ENCODE measurements at places on chromosomes 2 and 18.

DNA sequence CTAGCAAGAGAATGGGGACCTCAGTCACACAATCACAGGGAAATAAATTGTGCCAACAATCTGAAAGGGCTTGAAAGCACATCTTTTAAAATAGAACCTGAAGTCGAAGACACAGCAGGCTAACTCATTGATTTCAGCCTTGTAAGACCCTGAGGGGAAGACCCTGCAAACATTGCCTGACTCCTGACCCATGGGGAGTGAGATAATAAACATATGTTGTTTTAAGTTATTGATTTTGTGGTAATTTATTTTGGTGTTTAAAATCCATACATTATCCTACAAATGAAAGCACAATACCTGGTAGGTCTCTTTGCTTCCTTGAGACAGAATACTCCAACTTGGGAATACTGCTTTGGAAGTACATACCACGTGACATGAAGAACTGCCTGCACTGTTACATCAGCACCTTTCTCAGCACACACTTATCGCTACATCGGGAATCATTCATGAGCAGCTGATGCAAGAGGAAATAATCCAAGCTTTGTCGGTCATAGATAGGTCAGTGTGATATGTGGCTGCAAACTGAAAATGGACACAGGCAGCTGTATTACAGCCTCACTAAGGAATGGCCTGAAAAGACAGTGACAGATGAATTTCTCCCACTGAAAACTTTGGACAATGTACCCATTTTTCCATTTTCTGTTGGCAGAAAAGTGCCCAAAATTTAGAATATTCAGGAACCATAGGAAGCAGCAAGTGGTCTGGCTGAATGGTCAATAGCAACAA, 494.5 kb upstream of the MAP2 start:
- DNase-seq, result no peak

GRCh38 chr2:99711144-99711543, 221.3 kb upstream of the REV1 start:
- peak; percentile 12 for DNase-seq

DNA sequence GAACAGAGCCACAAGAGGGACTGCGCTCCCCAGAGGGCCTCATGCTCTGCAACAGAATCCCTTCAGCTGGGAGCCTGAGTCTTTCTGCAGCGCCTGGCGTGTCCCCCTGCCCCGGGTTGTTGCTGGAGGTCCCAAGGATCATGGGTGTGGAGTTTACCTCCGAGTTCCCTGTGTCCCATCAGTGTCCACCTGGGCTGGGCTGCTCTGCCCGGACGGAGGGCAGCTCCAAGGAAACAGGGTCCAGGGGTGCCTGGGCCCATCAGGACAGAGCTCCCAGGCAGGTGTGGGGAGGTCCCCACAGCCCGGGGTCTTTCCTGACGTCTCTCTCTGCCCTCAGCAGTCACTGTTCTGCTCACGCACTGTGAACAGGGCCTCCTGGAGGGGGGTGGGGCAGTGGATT, 63.5 kb downstream of the EMILIN2 start:
- no peak for DNase-seq

DNA sequence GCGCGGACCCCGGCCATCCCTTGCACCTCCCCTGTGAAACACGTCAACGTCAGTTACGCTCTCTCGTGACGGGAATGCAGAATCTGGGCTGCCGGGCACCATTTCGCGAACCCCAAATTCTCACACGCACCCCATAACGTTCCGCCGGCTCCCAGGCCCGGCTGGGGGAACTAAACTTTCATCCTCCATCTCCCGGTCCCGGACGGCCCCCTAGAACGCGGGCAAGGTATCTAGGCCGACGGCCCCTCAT, 544 bp downstream of the DNAJC27 start:
- no peak for DNase-seq

DNA sequence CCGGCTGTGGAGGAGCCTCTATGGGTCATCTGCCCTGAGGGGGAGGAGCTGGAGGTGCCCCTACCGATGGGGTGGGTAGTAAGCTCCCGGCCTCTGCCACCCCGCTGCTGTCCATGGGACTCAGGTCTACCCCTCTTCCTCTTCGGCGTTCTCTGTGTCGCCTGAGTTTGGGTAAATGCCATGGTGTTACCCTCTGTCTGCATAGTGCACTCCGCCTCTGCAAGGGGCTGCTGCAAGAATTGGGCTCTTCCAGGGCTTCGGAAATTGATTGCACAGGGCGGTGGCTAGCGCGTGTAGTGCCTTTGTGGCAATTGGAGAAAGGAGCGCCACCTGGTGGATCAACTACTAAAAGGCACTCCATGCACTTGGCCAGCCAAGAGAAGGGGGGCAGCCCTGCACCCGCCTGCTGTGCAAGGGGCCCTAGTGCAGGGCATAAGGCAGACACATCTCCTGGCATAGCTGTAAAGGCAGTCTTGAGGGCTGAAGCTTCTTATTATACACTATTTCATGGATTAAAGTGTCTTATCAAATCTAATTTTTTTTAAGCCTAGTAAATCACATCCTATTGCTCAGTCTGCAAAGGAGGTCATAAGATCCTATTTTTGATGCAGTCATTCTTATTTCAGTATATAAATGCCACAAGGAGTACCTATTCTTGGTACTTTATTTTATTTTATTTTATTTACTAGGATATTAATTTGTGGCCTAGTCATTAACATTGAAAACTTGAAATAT, 308.9 kb downstream of the PDE11A start:
- peak; percentile 77 for DNase-seq

DNA sequence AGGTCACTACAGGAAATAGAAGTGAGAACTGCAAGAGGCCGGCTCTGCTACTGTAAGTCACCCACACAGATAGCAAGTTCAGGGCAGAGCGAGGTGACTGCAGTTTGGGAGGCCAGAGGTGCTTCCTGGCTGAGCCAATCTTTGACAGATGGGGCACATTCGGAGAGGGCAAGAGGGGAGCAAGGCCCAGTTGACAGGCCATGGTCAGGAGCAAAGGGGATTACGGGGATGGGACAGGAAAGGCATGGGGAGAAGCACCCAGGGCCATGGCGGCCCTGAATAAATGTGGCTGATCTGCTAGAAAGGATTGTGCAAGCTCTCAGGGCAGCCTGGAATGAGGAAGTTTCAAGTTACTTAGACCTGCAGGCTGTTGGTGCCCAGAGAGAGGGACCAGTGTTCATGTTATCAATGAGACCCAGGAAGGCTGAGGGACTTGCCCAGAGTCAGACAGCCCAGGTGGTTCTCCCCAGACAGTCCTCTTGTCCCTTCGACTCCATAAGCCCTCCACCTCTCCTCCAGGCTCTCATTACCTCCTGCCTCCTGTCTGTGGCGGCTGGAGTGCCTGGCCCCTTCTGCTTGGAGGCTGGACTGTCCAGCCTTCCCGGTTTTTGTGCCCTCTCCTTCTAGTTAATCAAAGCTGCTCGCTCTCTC, 123.3 kb downstream of the CTIF start:
- peak; percentile 82 for DNase-seq

- DNase-seq, result no peak
Measured at GRCh38 chr2:70046534-70046933, 40.7 kb upstream of the PCBP1 start.

DNA sequence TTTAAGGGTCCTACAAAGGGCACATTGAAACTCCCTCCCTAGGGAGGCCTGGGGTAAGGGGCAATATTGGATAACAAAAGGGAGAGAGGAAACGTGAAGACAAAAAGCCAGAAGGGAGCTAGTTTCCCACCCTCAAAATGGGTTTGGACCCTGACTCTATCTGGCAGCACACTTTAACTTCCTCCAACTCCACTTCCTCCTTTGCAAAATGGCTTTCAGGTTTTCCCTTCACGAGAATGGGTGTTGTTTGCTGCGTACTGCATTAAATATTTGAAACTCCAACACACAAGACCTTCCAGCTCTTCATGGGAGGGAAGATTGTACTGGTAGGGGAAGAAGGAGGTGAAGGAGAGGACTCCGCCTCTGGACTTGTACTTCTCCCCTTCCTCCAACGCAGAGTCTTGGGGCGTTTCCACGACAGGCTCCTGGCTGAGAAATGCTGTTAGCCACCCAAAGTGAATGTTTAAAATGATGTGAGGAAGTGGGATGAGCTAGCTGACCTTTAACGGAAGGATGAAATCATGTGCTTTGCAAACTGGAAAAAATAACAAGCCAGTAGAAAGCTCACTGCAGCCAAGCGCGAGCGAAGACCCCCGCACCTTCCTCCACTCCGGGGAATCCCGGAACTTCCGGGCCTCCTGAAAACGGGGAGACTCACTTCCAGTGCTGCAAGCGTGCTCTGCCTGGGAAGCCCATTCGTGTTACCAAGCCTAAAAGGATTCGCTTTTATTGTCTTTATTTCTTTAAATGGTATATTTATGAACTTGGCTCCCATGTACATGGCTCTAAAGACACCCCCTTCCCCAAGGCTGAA, 85.6 kb downstream of the VIT start:
- peak; percentile 10 for DNase-seq

GRCh38 chr2:72889991-72890390, 2.8 kb downstream of the SPR start:
- no peak for DNase-seq

- DNase-seq, result peak; percentile 61
Measured at GRCh38 chr2:179031731-179032408, 18.1 kb downstream of the CCDC141 start.

DNA sequence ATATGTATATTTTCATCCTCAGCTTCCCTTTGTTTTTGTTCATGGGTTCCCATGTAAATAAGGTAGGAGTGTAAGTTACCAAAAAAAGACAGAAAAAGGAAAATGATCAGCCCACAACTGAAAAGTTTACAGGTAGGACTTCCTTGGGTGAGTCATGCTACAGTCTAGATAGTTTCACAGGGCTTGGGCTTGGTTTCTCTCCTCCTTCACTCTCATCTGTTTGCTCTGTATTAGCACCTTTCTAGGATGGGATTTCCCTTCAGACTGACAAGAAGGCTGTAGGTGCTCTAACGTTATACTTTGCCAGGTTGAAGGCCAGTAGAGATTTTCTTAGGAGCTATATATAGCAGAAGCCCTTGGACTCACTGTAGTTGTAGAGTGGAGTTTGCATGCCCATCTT, 57.9 kb downstream of the FAM171B start:
- DNase-seq, result no peak

DNA sequence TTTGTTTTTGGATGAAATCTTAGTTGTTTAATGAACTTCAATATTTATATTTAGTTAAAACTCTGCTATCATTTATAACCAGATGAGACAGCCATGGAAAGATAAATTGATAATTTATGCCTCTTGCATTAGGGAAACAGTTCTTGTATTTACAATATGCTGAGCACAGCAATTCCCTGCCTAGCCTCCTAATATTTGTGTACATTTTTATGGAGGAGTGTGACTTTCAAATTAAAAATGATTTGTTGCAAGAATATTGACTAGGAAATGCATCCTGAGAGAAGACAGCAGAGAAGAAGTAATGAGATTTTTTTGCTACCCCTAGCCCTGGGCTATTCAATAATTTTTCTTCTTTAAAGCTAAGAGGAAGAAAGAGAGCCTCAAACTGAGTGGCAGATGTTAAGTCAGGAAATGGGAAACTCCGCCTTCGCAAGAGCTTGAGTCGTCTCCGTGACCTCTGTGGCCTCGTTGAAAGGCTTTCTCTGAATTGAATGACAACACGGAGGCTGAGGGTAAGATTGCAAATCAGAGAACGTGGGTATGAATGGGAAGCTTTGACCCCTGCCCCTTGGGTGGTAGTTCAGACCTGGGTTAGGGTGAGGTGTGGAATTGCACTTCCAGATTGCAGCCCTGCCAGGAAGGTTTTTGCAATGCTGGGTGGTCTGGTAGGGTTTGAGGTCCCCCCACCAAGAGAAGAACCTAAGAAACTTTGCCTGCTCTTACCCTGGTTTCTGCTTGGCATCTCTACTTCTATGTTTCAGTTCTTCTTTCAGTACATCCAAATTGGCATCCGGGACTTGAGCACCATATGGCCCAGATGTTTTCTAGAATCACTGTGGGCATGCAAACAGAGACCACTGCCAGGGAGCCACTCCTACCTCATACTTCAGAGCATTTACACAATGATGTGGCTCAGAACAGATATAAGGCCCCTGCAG, 210.3 kb upstream of the RBMS1 start:
- no peak for DNase-seq

DNA sequence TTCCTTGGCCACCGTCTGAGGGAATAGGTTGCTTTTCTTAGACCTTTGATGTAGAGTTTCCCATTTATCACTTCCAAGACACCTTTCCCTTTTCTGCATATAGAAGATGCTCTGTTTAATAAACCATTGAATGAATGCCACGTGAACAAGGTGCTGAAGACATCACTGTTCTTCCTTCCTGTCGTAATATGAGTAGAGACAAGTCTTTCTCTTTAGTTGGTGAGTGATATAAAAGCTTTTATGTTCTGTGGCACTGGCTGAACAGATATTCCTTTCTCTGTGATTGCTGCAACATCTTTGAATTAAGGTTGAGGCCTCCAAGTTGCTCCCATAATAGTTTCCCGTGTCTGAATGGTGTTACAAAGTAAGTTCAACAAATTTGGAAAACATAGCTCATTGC, 38.7 kb downstream of the TTC39C start:
- DNase-seq, result no peak

DNA sequence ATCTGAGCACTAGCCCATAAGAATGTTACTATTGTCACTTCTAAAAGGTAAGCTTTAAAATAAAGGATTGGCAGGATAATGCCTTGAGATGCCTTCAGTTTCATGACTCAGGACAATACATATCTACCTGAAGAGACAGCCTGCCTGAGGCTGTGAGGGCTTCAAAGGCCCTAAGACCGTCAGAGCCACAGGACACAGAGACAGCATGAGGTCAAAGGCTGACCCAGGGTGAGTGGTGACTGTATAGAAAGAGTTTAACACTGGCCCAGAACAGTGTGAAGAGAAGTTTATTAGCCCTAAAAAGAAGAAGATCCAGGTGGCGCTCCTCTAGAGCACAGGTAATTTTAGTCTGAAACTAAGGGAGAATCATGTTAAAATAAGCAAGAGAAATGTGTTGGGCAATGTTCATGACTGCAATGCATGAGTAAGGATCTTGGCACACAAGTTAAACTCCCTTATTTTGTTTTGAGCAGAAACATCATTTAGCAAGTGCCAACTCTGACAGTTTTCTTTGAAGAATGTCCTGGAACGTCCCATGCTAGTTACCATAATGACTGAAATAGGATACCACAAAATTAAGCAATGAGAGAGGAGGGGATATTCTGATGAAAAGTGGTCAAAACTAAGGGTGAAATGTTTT, 78.1 kb upstream of the FAM110C start:
- DNase-seq, result no peak

DNA sequence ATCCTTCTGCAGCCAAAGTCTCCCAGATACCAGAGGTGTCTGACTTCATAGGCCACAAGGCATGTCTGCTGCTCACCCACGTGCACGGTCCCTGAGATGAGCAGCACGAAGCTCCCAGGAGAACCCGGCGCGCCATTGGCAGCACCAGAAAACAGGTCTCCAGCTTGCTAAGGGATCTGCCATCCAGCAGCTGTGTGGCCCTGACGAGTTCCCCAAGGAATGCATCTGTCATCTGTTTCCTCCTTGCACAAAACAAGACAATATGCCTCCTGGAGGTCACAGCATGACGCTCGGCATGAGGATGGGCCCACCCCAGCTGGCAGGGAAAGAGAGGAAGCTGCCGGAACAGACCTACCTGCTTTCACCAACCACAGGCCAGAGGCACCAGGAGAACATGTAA, 29.2 kb downstream of the HS6ST1 start:
- no peak for DNase-seq
